Lung microvascular endothelial cell (primary cell): ENCODE measurements at places on chromosomes 1 and 21.

GRCh38 chr1:41950820-41951219 lies 32.1 kb upstream of the HIVEP3 start:
- DNase-seq, result no peak

DNA sequence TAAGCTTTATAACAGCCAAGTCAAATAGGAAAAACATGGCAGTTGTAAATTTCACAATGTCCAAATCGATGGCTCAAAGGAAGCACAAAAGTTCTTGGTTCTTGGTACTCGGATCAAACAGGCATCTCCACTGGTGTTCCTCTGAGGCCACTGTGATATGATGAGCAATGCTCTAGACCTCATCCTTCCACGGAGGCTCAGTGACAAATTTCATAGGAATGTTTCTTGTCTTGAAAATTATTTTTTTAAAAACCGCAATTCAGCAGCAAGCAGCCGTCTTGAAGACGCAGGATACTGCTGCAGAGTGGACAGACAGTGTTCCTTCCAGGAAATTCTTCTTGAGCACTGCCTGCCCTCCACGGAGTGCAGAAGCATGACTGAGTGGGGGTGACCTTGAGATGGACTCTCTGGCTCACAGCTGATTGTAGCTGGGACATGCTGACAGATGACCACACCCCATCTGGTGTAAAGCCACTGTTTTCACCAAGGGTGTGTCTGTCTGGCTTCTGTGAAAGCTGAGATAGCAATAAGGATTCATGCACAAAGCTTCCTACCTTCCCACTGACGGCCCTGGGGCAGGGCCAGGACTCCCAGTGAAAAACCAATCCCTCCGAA lies 61.9 kb downstream of the TIAM1 start:
- peak; percentile 70 for DNase-seq

GRCh38 chr21:38086580-38086979 lies 170.2 kb upstream of the KCNJ15 start:
- no peak for DNase-seq

DNA sequence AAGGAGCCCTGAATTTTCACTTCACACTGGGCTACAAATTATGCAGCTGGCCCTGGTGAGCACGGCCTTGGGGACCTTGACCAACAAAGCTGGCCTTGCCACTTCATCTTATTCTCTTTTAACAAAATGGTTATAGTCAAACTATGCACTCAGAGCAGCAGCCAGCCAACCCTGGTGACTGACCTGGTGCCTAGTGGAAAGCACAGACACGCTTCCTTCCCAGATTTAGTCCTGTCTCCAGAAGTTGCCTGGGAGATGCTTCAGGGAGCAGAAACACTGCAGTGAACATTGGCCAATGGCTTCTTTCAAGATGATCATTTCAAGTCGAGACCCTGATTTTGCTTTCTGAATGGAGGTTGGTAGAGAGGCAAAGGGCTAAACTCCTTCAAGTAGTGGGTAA lies 249.3 kb downstream of the SIPA1L2 start:
- DNase-seq, result no peak

GRCh38 chr1:164953815-164954214 lies 394.8 kb downstream of the PBX1 start:
- DNase-seq, result no peak

DNA sequence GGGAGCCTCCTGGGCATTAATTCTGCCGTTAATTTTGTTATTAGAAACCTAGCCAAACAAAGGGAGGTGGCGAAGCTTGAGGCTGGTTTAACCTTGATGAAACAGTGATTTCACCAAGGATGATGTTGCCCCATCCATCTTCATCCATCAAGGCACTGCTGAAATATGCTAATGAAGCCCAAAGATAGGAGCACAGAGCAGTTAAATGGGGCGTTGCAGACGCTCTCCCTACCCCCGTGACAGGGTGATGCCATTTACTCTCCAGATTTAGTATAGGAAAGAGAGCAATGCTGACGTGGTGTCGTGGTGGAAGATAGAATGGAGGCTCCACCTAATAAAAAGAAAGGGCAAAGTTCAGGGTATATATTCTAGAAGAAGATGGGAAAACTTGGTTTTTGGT lies 84.0 kb downstream of the PBX1 start:
- no peak for DNase-seq

DNA sequence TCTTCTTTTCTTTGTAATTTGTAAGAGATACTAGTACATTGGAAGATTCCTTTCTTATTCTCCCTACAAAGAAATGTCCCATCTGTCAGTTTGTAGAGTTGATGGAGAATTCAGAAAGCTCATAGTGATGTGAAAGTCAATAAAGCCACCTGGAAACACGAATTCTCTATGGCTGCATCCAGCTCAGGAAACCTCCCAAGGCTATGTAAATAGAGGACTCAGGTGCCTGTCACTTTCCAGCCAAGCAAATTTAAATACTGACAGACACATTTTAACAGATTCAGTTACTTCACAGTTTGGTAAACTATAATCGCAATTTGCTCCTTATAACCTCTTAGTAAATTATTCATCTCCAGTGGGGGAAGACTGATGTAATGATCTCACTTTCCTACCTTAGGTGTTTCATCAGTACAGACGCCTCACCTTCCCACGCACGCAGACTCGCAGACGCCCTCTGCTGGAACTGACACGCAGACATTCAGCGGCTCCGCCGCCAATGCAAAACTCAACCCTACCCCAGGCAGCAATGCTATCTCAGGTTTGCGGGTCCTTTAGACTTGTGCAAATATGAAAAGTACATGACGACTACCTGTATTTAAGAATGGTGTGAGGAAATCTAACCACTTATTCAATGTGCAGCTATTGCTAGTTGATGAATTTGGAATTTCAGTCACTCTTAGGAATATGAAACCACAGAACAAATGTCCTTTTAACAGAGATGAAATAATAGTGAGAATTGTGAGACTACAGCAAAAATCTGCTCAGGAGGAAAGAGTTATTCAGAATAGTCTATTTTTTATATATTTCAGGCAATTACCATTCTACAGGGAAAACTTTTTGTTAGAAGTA lies 60.6 kb downstream of the PTPRC start:
- peak; percentile 46 for DNase-seq

GRCh38 chr21:32102426-32102825 lies 176.4 kb downstream of the MIS18A start:
- DNase-seq, result no peak

DNA sequence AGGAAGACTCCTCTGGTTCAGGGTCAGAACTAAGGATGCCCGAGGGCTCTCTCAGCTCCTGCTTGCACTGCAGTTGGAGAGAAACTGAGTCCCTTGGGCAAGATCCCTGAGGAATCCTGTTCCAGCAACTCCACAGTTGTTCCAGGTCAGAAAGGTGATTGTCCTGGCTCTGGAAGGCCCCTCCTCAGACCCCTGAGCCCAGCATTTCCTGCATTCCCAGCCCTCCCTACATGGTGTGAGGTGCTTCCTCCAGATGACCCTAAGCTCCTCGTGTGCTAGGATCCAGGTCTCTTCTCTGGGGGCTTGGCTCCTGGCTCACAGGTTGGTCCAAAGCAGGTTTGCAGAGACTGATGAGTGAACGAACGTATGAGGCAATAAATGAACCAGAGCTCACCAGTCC lies 11.5 kb downstream of the LDLRAD1 start:
- no peak for DNase-seq

GRCh38 chr1:116911779-116912469 lies 2.2 kb downstream of the PTGFRN start:
- DNase-seq, result no peak

- DNase-seq, result peak; percentile 96
Measured at GRCh38 chr1:205294175-205294917, 27.2 kb downstream of the NUAK2 start.

DNA sequence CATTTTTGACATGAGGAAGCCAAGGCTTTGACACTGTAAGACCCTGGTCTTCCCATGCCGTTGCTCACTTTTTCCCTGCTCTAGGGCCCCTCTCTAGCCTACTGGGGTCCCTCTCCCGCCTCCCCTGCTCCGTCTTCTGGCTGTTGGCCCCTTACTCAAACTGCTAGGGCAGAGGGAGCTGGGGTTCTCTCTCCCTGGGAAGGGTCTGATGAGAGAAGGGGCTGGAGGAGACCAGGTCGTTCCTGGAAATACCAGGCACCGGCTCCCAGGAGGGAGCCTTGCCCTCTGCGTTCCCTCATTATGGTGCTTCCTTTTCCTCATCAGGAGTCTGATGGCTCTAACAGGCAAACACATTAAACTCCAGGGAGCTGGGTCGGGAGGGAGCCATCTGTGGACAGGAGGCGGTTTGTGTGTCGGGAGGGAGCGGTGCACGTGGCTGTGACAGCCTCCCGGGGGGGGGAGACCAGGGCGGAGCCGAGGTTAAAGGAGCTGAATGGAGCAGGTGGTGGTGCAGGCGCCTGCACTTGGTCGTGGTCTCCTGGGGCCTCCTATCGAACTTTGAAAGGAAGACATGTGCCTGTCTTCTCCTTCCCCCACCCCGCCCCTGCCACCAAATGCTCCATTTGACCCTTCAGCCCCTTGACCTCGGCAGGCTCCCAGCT lies 35.4 kb upstream of the LHX4 start:
- DNase-seq, result no peak

GRCh38 chr1:99595441-99595840 lies 50.5 kb upstream of the PALMD start:
- no peak for DNase-seq

DNA sequence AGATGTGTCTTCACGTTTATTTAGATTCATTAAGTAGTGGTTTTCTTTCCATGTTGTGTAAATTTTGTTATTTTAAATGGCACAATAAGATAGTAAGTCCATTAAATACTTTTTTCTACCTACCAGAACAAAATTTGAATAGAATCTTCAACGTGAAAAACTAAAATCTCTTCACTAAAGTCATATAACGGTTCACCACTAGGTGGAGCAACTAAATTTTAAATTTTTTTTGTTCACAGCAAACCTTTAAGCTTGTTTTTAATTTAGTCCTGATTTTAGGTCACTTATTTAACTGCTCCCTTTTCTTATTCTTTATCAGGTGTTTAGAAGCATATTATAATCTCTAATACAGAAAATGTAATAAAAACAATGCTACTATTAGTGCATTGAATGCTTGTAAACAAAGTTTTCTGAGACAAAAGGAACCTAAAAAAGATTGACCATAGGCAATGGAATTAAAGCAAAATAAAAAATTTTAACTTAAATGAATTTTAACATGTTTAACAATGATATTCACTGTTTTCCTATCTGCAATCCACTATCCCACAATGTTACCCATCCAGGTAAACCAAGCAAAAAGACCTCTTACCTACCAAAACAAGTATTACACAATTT lies 28.3 kb upstream of the PKN2 start:
- DNase-seq, result peak; percentile 55

DNA sequence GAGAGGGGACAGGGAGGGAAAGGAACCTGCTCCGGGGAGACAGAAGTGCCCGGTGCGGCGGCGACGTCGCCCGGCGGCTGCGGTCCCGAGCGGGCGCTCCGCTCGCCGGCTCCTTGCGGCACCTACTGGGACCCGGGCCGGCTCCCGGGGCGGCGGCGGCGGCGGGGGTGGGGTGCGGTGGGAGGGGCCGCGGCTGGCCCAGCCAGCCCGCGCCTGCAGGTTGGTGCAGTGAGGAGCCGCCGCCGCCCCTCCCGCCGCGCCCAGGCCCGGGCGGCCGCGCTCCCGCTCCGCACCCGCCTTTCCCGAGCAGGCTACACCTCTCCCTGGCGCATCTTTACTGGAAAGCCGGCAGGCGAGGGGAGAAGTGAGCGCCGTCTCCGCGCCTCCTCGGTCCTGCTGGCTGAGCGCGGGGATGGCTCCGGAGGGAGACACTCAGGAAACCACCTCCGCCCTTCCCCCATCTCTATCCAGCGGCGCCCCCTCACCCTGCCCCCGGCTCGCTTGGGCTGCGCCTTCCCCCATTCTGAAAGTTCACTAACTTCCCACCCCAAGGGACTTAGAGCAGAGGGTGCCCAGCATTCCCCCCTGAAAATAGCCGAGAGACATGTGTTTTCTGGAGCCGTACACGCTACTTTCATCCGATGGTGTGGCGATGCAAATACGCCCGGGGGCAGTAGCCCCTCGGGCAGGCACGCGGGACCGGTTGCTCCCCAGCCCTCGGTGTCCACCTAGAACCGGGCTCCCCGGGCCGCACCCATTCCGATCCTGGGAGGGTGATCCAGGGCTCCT lies at the start of gene PLD5:
Gene PLD5 (minus strand): TSS at position 127 of the 789 bp plus-strand sequence.
- no peak for DNase-seq

GRCh38 chr1:5967351-5968160 lies 24.7 kb downstream of the NPHP4 start:
- no peak for DNase-seq

- no peak for DNase-seq
Measured at GRCh38 chr1:151069103-151069486, 1.5 kb upstream of the GABPB2 start.

DNA sequence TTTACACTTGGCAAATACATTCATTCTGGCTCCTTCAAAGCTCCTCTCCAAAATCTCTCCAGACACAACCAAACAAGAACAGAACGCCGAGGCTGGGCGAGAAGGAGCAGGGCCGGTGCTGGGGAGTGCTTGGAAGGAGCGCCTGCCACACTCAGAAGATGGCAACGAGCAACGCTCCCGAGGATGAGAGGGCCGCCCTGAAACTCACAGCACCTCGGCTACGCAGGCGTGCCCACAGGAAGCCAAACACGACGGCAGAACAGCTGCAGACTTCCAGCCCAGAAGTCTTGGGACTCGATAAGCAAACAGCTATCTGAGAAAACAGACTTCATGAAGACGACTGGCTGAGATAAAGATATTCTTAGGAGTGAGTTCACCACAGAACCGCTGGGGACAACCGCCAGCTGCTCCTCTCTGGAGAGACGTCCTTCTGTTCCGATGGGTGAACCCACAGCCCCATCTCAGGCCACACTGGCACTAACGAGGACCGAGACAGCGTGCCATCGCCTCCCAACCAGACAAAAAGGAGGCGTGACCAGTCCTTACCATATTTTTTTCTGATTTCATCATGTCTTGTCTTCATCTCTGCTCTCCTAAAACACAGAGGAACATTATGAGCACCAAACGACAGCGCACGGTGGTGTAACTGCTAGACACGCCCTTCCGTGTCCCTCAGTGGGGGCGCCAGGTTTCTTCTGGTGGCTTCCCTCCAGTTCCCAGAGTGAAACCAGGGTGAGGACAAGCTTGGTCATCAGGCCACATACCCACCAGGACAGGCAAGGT lies 18.6 kb downstream of the PTTG1IP start:
- no peak for DNase-seq

- DNase-seq, result peak; percentile 50
Measured at GRCh38 chr1:182446033-182446669, 3.8 kb upstream of the RGSL1 start.

- no peak for DNase-seq
Measured at GRCh38 chr1:160558660-160559380, 20.5 kb downstream of the CD84 start.

GRCh38 chr1:12745126-12745991 lies 641 bp upstream of the CFAP107 start:
- no peak for DNase-seq

- no peak for DNase-seq
Measured at GRCh38 chr1:108644984-108645383, 15.9 kb downstream of the HENMT1 start.

GRCh38 chr21:27639286-27639685 lies 672.4 kb upstream of the ADAMTS5 start:
- no peak for DNase-seq

GRCh38 chr1:197671140-197671539 lies 104.1 kb downstream of the DENND1B start:
- no peak for DNase-seq

- no peak for DNase-seq
Measured at GRCh38 chr1:118963456-118964430, 24.4 kb downstream of the TBX15 start.
